ENCODE measurements at places on chromosomes 13 and 19.

DNA sequence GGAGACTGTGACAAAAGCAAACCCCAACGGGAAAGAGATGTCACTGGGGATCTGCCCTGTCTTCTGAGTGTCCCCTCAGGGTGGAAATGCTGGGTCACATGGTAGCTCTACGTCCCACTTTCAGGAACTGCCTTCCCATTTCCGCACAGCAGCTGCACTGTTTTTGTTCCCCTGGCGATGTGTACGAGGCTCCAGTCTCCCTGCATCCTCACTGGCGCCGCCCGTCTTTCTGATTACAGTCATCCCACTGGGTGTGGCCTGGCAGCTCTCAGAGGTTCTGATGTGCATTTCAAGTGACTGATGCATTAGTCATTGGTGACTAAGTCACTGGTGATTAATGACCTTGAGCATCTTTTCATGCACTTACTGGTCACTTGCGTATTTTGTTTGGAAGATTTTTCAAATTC lies 21.2 kb downstream of the PCID2 start:
- peak; percentile 63 for DNase-seq

- no peak for DNase-seq
Measured at GRCh38 chr13:42211704-42212464, 60.1 kb upstream of the AKAP11 start.

DNA sequence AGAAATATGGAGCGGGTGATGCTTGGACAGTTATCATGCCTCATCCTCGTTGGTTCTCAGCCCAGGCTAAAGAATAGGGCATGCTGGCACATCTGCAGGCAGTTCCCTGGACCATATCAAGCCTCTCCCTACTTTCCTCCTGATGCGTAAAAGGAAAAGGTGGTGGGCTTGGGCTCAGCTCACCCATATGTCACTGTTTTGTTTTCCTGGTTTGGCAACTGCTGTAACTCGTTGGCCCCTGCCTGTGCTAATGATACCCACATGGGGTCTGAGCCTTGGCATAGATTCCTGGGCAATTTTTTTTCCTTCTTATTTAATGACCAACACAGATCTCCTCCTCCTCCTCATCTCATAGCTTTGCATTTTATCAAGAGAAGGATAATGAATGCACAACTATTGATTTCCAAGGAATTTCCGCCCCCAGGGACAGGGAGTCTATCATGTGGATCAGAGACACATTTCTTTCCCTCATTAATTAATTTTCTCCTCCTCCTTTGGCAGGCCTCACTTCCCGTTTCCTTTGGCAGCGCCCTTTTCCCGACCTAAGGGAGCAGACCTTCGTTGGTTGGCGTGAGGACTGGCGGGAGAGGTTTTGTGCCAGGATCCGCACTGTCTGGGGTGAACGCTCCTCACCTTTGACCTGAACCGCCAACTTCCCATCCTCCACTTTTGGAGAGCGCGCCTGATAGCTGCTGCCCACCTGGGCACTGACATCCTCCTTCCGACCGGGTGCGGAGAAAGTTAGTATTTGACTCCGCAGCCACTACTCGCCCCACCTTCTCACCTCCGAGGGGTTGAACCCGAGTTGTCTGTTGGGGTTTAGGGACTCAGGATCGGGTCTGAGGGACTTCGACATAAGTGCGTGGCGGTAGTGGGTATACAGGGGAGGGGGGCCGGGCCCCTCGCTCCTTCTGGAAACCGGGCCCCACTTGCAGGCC lies 3.4 kb upstream of the POU4F1 start:
- no peak for DNase-seq

GRCh38 chr13:19606737-19607136 lies 26.7 kb upstream of the MPHOSPH8 start:
- DNase-seq, result no peak

- DNase-seq, result no peak
Measured at GRCh38 chr19:6524311-6524710, 6.5 kb upstream of the TNFSF9 start.

GRCh38 chr13:78182813-78183212 lies 264.2 kb upstream of the EDNRB start:
- no peak for DNase-seq

- no peak for DNase-seq
Measured at GRCh38 chr13:27774169-27774568, 18.1 kb upstream of the GSX1 start.

- peak; percentile 85 for DNase-seq
Measured at GRCh38 chr13:114230117-114230516, 4.6 kb upstream of the CDC16 start.

DNA sequence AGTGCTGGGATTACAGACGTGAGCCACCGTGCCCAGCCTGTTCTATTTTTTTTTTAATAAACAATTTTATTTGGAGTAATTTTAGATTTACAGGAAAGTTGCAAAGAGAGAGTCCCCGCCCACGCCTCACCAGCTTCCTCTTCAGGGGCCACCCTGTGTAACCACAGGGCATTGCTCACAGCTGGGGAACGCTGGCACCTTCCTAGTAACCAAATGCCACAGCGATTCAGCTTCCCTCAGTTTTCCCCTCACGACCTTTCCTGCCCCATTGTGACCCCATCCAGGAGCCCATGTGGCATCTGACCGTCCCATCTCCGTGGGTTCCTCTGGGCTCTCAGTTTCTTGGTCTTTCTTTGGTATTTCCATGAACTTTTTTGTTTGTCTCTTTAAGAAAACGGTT lies 83.9 kb downstream of the GNG7 start:
- peak; percentile 86 for DNase-seq

DNA sequence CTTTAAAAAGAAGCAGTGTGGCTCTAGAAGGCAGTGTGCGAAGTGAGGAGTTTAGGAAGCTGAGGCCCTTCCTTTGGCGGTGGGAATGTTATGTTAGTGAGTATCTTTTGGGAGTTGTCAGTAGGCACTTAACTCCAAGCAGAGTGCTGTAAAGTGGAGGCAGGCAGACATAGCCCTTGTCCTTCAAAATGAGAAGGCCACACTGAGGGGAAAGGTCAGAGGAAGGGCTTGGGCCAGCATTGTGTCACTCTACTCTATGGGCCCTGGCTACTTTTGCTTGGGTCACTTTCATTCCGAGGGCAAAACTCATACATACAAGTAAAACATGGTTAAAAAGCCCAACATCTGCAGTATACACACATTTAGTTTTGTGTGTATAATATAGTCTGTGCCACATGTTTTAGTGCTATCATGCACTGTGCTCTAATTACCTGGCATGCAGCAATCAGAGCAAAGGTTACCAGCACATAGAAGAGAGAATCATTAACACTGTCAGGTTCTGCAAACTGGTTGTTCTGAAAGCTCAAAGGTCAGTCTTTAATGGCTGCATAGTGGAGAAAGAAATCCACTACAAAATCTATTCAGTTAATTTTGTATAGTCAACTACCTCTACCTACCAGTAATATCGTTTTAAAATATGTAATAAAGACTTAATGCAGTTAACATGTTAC lies 64.4 kb downstream of the WASF3 start:
- DNase-seq, result no peak

DNA sequence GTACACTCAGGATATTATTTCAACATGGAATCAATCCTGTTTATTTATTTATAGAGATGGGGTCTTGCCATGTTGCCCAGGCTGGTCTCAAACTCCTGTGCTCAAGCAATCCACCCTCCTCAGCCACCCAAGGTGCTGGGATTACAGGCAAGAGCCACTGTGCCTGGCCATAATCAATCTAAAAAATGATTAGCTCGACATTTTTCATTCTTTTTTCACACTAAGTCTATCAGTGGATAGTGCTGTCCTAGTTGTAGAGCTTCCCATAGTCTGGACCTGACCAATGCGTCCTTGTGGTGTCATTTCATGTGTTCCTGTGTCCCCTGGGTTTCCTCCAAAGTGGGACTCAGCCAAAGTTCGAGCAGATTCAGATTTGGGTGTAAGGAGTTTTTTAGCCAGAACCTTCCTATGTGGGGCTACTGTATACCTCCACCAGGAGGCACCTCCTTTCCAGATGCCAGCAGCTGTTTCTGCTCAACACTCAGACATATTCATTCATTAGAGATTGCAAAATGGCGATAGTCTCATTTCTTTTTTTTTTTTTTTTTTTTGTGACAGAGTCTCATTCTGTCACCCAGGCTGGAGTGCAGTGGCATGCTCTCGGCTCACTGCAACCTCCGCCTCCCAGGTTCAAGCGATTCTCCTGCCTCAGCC lies 61.1 kb downstream of the MAP4K1 start:
- peak; percentile 46 for DNase-seq

DNA sequence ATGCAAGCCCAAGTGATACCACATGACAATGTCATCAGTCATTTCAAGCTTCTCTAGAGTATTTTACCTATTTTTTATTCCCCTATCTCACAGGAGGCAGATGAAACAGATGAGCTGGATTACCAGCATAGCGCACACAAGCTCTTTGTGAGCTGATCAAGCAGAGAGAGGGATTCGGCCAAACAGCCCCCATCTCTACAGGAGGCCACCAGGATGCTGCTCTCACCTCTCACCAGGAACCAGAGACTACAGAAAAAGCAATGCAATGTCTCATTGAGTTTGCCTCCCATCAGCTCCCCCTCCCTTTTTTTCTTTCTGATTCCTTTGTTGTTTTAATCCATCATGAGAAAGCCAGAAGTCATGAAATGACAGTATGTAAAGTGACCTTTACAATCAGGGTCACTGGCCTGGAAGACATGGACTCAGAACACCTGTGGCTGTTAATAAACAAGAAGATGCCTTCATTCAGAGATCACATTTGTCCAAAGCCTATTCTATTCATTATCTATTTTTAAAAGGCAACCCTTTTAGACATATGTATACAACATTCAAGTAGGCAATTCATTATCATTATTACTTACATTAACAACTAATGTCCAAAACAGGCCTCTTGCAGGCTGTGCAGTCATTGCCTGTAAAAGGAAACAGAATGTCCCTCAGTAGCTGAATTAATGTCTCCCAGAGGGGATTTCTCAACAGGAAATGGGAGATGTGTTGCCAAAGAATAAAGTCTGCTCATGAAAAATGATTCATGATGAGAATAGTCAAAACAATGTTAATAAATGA lies 656.6 kb downstream of the TBC1D4 start:
- peak; percentile 20 for DNase-seq

GRCh38 chr19:38773469-38774177 lies at the start of gene LGALS7:
LGALS7 (minus strand) TSS chr19:38773517; CDS start chr19:38773492, 25 bp downstream.
- no peak for DNase-seq

GRCh38 chr13:102726430-102726829 lies 31.6 kb upstream of the METTL21C start:
- DNase-seq, result peak; percentile 32

DNA sequence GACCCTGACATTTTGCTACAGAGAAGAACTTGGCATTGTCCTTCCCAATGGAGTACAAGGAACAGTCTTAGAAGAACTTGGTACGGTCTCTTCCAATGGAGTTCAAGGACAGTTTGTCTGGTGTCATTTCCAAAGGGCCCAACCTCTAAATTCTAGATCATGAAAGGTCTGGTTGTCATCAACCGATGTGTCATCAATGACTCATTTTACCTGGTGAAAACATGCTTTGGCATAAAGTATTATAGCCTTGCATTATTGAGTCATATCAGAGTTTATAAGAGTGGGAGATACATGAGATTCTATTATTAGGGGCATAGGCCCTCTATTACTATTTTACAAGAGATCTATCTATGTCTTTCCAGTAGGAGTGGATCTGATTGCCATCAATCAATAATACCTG lies 4.3 kb downstream of the CYP2B6 start:
- DNase-seq, result no peak

DNA sequence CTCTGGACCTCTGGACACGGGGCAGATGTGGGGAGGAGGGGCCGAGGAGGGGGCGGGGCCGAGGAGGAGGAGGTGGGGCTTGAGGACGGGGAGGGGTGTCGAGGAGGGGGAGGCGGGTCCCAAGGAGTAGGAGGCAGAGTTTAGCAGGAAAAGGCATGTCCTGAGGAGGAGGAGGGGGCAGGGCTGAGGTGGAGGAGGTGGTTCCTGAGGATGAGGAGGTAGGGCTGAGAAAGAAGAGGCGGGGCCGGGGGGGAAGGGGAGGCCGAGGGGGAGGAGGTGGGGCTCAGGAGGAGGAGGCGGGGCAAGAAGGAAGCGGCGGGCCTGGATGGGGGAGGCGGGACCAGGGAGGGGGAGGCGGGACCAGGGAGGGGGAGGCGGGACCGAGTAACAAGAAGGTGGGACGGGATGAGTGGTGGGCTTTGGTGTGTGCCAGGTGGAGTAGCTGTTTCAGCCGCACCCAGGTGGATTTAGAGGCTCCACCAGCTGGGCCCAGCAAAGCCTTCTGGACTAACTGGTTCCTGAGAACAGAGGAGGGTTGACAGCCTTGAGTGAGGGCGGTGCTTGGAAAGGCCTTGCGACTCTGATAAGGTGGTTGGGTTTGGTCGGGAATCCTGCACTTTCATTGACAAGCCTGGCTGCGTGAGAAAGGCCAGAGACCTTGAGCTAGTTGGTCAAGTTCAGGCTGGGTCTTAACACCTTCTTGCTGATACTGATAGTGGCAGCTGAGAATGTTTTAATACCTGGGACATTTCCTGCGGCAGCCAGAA lies 7.7 kb downstream of the TECR start:
- peak; percentile 53 for DNase-seq

- DNase-seq, result no peak
Measured at GRCh38 chr13:107738004-107738403, 477.3 kb downstream of the LIG4 start.

DNA sequence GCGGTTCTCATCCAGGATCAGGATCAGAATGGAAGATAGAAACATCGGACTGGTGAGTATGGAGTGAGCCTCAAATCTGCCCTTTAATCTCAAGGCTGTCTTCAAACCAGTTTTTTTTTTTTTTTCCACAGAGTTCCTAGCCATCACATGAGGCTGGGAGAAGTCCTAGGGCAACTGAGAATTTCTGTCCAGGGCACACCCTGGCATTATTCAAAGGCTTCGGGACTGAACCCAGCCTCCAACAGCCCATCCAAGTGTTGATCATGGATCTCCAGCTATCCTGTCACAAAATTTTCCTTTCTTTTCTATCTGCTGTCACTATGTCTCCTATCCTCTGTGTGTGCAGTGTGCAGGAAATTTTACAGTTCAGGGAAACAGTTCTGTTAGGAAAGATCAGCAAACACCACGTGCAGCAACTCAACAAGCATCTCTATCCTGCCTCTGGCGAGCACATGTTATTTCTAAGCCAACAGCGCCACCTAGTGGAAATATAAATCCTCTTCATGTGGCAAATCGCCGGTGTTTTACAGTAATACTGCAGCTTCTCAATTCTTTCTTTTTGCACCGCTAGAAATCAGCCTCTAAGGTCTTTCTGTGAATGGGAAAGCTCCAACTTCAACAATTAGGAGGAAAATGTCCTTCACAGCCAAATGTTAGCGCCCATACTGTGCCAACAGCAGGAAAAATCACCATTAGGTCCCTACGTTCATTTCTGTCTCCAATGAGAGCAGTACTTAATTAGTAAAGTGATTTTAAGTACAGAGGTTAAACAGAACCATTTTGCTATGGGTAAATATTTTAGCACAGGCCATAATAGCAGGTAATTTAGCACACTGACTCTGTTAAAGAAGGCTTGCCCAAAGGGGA lies 21.4 kb upstream of the ZNF181 start:
- DNase-seq, result peak; percentile 77

All from NB4 (cell line).